ENCODE measurements at places on chromosomes 6 and 20.

DNA sequence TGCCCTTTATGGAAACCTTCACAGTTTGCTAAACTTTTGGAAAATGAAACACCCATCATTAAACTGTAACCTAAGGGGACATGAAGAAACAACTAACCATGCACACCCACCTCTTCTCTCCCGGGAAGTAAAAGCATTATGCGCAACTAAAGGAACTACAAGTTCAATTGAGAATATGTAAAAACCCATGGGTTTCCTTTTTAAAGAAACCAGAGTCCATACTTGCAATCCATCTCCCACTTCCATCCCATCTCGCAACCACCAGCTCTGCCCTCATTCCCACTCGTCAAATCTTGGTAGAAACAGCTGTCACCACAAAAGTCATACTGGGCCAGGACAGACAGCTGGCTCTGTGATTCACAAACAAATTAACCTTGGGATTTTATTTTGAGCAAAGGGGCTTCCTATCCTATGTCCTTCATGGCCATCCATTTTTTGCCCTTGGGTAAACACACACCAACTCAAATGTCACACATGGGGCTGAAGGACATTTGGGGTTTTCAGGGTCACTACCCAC, 81.5 kb downstream of the HAO1 start:
- DNase-seq = no peak

- DNase-seq = no peak
Observed at GRCh38 chr20:37354210-37355195, 8.6 kb downstream of the SRC start.

DNA sequence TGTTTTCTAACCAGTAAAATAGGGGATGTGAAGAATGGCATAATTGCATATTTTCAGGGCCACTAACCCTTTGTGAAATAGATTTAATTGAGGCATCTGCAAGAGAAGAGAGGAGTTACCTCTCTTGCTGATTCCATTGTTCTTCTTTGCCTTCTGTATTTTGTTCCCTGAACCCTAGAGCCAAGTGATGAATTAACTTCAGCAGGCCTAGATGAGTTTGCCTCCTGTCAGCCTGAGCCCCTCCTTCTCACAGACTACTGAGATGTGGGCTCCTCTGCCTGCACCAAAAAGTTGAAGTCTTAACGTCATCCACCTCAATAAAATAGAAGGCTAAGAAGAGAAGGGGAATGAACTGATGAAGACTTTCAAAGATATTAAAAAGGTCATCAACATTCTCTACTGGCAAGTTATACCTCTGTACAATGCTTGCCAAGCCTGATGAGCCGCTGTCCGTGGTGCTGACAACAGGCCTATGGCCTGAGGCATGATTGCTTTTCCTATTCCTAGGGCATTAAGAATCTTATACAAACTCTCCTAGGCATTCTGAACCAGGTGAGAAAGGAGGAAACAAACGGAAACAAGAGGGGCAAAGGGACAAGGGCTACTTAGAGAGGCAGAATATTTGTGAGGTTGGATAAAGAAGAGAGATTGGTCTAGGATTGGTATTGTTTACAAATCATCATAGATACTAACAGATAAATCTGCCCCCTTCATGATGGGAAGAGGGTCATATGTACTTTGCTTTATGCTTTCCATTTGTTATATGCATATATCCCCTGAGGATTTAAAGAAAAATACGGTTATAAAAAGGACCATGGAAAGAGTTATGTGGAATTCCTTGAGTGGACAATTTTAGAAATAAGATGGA, 46.8 kb downstream of the CD24 start:
- DNase-seq = peak; percentile 8

GRCh38 chr6:162922563-162923166, 194.9 kb downstream of the PACRG start:
- no peak for DNase-seq

- no peak for DNase-seq
Observed at GRCh38 chr6:111114482-111114881, 27.2 kb downstream of the SLC16A10 start.

DNA sequence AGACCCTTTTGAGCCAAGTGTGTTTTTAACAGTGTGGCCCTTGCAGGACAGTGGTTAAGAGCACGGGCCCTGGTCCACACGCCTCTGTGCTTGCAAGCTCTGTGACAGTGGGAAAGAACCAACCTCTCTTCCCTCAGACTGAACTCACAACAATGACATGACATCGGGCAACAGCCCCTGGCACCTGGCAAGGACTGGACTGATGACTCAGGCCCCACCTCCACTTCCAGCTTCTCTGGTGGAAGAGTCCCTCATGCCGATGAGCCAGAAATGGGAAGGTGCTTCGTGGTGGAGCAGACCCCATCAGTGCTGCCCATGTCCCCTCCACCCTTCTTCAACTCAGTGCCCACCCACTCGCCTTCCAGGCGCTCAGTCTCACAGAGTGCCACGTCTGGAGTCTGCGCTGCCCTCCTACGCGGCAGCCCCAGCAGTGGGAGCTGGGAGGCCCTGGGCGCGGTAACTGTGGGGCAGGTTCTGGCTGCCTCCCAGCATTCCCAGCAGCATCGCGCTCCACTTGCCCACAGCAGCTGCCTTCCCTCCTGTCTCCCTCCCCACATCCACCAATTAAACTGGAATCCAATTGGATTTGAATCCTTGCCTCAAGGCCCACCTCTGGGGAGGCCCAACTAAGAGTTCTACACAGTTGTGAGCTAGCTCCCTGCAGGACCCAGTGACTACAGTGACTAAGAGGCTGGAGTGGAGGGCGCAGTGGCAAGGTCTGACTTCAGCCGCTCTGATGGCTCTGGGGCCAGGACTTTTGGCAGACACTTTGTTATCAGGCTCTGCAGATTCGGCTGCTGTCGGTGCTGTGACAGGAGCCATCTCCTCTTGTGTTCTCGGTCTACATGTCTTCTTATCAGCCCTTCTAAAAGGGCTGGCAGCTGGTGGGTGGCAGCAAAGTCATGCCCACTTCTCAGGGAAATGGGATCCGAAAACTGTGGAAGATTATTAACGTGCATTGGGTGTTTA, 156.8 kb upstream of the MLN start:
- no peak for DNase-seq

GRCh38 chr20:62898970-62899632, 27.2 kb downstream of the DIDO1 start:
- no peak for DNase-seq

- DNase-seq = no peak
Observed at GRCh38 chr20:60213126-60213893, 255.1 kb downstream of the CDH26 start.

- DNase-seq = no peak
Observed at GRCh38 chr6:49539102-49539501, 11.4 kb upstream of the C6orf141 start.

- no peak for DNase-seq
Observed at GRCh38 chr6:38215651-38216311, 396.3 kb downstream of the ZFAND3 start.

DNA sequence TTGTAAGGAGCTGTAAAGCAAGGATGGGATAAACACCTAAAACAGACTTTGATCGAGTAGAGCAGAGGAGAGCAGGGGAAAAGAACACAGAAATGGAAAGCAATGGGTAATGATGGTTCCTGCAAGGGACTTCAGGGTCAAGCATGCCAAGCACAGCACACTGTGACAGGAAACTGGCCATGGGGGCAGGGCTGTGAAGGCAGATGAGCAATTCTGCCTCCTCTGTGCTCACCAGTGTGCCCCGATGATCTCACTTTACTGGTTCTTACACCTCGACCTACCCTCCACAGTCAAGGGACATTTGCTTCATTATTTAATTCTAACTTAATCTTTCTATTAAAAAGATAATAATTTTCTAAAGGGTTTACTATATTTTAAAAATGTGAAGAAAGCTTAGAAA, 21.6 kb upstream of the MYB start:
- no peak for DNase-seq

DNA sequence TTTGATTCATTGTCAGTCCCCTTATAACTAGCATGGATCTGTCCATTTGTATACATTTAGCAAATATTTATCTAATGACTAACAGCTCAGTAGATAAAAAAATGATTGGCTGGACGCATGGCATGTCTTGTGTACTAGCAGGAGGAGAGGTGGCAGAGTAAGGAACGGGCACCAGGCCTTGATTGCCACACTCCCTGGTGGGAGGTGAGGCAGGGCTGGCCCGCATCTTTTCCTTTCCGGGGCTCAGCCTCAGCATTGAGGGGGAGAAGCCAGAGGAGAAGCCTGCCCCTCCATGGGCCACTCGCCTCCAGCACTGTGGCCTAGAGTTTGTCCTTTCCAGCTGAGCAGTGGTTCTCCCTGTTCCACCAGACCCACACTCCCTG, 84.9 kb upstream of the TMEM181 start:
- no peak for DNase-seq

DNA sequence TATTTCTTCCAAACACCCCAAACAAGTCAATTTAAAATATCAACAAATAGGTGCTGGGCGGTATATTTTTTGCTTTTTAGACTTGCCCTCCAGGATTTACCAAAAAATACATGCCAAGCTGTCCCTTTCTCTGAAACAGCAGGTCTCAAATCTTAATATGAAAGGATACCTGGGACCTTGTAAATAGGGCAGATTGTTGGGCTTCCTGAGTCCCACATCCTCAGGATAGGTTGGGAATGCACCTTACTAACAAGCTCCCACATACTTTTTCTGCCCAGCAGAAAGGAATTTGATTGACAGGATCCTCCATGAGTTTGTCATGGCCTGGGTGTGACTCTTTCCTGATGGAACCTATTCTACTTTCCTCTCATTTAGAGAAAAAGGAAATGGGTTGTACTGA, 4.9 kb upstream of the SLC24A3 start:
- DNase-seq = no peak

GRCh38 chr20:4961746-4962145, 39.6 kb downstream of the SLC23A2 start:
- peak; percentile 86 for DNase-seq

GRCh38 chr6:39073471-39074355, 25.1 kb downstream of the GLP1R start:
- DNase-seq = no peak

GRCh38 chr20:64253443-64253842, 2.1 kb upstream of the PCMTD2 start:
- no peak for DNase-seq

Measured in non-pigmented ciliary epithelial cell (primary cell).